ENCODE measurements at places on chromosomes 12 and 14.

GRCh38 chr14:70254476-70254961 is 65.8 kb upstream of the SLC8A3 start:
- no peak for DNase-seq

DNA sequence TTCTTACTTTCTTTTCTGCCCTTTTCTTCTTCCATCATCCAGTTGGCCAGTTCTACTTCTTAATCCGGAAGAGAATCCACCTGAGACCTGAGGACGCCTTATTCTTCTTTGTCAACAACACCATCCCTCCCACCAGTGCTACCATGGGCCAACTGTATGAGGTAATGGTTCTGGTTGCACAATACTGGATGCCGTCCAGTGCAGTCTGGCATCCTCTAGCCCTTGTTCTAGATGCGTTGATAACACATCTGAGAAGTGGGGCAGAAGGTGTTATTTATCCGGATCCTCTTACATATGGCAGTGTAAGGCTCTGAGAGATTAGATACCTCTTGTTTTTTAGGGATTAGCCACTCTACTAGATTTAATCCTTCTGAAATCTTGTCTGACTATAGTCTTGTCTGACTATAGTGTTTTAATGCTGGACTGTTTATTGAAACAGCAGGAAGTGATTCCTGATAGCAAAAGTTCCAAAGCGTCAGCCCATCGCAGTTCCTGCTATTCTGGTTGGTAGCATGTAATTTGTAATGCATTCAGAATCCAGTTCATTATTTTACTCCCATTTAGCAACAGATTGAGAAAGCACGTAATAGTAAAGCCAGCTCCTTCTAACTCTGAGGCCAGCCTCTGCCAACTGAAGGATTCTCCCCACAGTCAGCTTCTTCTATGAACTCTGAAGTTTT is 7.9 kb downstream of the GABARAPL1 start:
- no peak for DNase-seq

DNA sequence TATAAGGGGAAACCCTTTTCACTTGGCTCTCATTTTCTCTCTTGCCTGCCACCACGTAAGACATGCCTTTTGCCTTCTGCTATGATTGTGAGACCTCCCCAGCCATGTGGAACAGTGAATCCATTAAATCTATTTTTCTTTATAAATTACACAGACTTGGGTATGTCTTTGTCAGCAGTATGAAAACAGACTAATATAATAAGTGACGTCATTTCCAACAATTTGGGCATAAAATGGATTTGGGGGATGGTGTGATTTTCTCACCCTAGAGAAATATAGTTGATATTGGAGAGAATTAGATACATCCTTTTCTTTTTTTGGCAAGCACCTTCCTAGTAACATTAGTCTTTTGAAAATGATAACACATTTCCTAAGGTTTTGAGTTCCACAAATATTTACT is 490.5 kb downstream of the TMEM132D start:
- no peak for DNase-seq

DNA sequence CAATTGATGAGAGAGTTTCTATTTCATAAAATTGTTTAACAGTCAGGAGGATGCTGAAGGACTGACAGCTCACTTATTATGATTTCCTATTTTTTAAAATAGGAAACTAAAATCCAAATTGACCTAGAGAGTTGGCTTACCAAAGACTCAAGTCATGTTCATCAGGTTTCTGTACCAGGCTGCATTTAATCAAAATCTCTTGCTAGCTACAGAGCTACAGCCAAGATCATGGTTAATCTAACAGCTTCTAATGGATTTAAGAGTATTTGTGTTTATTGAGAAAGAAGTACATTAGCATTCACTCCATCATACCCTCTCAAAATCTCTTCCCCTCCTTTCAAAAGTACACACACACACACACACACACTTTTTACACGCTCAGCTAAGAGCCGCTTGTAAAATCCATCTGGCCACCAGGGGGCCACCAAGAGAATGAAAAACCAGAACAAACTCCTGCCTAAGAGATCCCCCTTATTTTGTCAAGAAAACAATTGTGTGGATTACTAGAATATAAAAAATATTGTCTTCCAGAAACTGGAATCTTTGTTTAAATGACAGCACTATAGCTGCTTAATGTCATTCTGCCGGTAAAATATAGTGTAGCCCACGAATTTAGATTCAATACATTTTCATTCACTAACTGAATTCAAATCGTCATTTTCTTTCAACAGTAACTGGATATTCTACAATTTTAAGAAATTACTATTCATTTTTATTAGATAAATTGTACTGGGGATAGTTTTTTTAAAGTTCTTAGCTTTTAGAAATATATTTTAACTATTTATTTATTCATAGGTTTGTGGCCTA is 334.0 kb downstream of the BTG1 start:
- DNase-seq = peak; percentile 23

DNA sequence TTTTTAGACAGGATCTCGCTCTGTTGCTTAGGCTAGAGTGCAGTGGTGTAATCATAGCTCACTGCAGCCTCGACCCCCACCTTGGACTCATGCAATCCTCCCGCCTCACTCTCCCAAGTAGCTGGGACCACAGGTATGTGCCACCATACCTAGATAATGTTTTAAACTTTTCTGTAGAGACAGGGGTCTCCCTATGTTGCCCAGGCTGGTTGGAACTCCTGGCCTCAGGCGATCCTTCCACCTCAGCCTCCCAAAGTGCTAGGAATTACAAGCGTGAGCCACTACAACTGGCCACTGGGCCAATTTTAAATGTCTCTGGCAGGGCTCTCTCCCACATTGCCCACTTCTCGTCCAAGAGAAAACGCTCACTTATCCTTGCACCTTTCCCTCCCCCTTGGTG is 66.5 kb upstream of the DACT1 start:
- DNase-seq = no peak

- DNase-seq = no peak
Measured at GRCh38 chr12:62966990-62967506, 32.1 kb upstream of the PPM1H start.

DNA sequence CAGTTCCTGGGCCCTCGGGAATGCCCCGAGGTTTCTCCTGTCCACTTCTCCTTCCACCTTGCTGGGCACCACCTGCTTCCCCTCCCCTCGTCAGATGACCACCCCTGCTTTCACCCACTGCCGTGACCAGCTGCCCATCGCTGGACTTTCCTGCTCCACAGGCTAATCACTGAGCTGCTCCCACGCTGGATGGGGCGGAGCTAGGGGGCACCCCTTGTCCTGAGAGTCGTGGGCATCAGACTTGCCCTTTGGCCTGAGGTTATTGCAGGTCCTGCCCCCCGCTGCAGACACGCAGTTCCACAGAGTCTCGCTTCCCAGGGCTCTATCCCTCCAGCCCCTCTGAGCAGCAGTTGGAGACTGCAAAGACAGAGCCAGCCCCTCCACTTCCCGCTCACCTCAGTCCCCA is 427 bp downstream of the SLC6A12 start:
- DNase-seq = no peak

- no peak for DNase-seq
Measured at GRCh38 chr12:96177013-96177412, 17.2 kb upstream of the ELK3 start.

DNA sequence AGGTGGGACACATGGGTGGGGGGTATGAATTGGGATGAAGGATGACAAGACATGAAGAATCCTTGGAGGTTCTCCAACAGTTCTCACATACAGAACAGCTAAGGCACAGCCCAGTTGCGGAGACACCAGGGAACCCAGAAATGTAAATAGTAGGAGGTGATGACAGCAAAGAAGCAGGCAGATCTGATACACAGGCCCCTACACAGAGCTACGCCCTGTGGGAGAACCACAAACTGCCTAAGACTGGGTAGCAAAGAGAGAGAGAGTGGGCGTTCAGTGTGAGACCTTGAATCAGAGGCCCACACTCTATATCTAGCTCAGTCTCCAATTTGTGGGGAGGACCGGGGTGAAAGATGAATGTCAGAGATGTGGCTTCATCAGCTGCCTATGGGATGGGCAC is 9.5 kb upstream of the NUMB start:
- no peak for DNase-seq

GRCh38 chr12:75876832-75877762 is 154.5 kb downstream of the PHLDA1 start:
- no peak for DNase-seq

DNA sequence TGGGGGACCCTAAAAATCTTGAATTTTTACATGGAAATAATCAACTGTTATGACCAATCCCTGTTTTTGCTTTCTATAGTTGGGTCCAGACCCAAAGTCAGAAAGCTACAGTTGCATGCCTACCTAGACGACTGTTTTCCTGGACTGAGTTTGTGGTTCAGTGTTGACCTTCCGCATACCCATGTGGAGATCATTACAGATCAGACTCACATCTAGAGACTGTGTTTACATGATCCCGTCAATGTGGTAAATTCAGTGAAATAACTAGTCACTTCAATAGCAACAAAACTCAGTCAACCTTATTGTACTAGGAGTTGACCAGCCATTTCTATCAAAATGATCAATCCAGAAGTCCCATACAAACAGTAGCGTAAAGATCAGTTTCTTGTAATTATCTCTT is 257.6 kb downstream of the EGLN3 start:
- DNase-seq = no peak

GRCh38 chr14:101150039-101150610 is 246.6 kb upstream of the RTL1 start:
- DNase-seq = no peak

DNA sequence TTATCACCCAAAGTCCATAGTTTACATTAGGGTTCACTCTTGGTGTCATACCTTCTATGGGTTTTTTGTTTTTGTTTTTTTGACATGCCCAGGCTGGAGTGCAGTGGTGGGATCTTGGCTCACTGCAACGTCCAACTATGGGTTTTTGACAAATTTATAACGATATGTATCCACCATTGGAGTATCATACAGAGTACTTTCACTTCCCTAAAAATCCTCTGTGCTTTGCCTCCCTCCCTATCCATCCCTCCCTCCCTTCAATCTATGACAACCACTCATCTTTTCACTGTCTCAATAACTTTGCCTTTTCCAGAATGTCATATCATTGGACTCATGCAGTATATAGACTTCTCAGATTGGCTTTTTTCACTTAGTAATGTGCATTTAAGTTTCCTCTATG is 139.0 kb upstream of the CCDC198 start:
- no peak for DNase-seq

- DNase-seq = no peak
Measured at GRCh38 chr14:92595267-92595666, 81.7 kb downstream of the RIN3 start.

DNA sequence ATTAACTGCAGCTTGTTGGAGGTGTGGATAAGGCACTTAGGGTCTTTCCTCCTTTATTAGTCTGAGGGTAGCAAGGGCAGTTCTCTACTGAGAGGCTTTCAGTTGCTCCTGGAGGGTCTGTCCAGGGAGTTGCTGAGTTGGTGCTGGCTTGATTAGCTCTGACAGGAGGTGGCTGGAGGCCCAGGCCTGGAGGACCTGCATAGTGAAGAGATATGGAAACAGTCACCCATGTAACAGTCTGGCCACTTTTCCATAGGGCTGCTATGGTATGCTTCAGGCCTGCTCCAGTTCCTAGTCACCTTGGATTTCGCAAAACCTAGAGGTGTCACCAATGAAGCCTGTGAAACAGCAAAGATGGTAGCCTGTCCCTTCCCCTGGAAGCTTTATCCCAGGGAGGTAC is 143.3 kb upstream of the SLC38A2 start:
- no peak for DNase-seq

DNA sequence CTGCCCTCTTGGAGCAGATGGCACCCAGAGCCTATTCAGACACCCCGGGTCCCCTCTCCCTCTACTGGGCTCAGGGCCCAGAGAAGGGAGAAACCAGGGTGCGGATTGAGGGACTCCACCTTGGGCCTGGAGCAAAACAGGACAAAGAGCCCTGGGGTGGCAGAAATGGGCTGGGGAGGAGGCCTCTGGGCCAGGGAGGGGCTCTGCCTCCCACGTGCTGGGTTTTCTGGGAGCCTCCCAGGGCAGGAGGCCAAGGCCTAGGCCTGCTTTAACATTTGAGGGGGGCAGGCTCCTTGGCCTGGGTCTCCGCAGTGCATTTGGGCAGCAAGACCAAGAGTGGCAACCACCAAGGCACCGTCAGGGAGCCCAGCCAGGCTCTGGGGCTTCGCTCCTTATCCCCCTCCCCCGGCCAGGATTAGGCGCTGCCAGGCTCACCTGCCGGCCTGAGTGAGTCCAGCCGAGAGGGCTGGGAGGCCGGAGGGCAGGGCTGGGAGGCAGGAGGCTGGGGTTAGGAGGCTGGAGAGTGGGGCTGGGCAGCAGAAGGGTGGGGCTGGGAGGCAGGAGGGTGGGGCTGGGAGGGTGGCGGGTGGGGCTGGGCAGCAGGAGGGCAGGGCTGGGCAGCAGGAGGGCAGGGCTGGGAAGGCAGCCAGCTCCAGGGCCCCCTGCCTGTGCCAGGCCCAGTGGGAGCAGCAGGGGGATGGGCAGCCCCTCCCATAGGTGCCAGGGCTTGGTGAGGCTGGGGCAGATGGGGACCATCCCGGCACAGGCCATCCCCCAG is 101.8 kb upstream of the EIF5 start:
- DNase-seq = no peak

- peak; percentile 59 for DNase-seq
Measured at GRCh38 chr12:54005853-54006558, 2.8 kb upstream of the HOXC8 start.

DNA sequence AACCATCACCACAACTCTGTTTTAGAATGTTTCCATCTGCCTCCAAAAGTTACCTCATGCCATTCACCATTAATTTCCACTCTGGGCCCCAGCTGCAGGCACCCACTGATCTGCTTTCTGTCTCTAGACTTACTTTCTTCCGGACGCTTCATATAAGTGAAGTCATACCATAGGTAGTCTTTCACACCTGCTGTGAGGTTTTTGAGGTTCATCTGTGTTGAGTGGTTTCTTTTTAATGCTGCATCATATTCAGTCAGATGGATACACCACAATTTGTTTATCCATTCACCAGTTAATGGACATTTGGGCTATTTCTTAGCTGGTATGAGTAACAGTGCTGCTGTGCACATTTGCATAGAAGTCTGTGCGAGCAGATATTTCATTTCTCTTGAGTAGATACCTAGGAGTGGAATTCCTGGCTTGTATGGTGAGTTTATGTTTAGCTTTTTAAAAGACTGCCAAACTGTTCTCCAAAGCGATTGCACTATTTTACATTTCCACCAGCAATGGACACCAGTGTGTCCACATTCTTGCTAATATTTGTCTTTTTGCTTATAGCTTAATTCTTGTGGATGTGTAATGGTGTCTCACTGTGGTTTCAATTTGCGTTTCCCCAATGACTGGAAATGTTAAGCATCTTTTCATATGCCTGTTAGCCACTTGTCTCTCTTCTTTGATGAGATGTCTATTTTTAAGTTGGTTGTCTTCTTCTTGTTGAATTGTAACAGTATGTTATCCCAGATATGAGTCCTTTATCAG is 48.3 kb downstream of the ZFYVE21 start:
- no peak for DNase-seq

GRCh38 chr14:92352158-92352985 is 29.4 kb downstream of the SLC24A4 start:
- DNase-seq = no peak

DNA sequence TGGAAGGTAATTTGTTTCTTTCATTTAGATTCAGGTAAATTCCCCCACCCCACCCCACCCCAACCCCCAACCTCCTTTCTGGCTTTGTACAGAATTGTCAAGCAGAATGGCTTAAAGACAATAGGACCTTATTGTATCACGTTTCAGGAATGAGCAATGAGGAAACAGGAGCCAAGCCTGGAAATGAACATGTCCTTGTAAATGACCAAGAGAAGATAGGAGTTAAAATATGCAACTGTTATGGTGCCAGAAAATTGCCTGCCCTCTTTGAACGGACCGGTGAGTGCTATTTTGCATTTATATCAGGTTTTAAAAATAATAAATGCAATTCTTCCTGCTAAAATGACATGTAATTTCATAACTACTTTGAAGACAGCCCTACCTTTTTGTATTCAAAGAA is 141.6 kb upstream of the PELI2 start:
- no peak for DNase-seq

Data from T-helper 22 cell (primary cell).